Endothelial cell (in vitro differentiated cells): ENCODE measurements at places on chromosomes 7 and 10. TPM values are rescaled to one million over a fixed set of nuclear protein-coding genes. Genes with fewer than 3 reads are reported as not detected.
A peak's percentile ranks its signal among the peaks of the same experiment; 100 is the strongest.

Gene HYAL4
- 3.1 TPM for total RNA-seq

DNA sequence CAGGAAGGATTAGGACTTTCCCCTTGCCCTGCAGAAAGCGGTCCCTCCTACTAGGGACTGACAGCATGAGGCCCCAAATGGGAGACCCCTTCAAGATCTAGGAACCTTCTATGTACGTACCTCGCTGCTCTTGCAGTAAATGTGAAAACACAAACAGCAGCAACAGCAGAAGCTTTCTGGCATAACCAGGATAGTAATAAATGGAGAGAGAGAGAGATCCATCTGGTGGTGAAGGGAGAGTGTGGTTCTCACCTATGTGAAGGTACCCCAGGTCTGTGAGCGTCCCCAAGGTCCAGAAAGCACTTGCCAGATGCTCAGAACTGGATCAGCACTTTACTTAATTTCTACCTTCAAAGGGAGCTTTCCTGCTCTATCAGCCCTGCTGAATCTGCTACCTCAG, 592.7 kb downstream of the PARD3 start:
- H3K36me3 ChIP-seq: peaks cover 4% of the 10 kb centered on the region
- H3K4me1 ChIP-seq: peaks cover 20% of the 10 kb centered on the region
- H3K4me3 ChIP-seq: no peak overlapping the region
- no peak for DNase-seq

DNA sequence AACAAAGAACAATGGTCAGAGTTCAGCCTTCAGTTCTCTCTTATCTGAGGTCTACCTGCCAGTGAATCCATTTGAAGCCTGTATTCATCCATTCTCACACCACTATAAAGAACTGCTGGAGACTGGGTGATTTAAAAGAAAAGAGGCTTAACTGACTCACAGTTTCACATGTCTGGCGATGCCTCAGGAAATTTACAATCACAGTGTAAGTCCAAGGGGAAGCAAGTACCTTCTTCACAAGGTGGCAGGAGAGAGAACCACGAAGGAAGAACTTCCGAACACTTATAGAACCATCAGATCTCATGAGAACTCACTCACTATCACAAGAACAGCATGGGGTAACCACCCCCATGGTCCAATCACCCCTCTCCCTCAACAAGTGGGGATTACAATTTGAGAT, 33.0 kb upstream of the SLC25A13 start:
- no peaks in the 10 kb centered on the region for H3K27me3 ChIP-seq
- no peaks in the 10 kb centered on the region for H3K4me1 ChIP-seq
- H3K36me3 ChIP-seq: no peaks in the 10 kb centered on the region
- H3K4me3 ChIP-seq: no peak overlapping the region
- H3K27ac ChIP-seq: no peak overlapping the region

- H3K4me3 ChIP-seq: no peak overlapping the region
- H3K27ac ChIP-seq: no peak overlapping the region
- H3K36me3 ChIP-seq: no peaks in the 10 kb centered on the region
Observed at GRCh38 chr10:75655791-75656451, 224.5 kb downstream of the LRMDA start.

- no peak overlapping the region for H3K4me3 ChIP-seq
- H3K27me3 ChIP-seq: no peaks in the 10 kb centered on the region
- H3K27ac ChIP-seq: no peak overlapping the region
- DNase-seq: no peak
- no peaks in the 10 kb centered on the region for H3K4me1 ChIP-seq
Observed at GRCh38 chr7:12456506-12456905, 52.8 kb upstream of the VWDE start.

DNA sequence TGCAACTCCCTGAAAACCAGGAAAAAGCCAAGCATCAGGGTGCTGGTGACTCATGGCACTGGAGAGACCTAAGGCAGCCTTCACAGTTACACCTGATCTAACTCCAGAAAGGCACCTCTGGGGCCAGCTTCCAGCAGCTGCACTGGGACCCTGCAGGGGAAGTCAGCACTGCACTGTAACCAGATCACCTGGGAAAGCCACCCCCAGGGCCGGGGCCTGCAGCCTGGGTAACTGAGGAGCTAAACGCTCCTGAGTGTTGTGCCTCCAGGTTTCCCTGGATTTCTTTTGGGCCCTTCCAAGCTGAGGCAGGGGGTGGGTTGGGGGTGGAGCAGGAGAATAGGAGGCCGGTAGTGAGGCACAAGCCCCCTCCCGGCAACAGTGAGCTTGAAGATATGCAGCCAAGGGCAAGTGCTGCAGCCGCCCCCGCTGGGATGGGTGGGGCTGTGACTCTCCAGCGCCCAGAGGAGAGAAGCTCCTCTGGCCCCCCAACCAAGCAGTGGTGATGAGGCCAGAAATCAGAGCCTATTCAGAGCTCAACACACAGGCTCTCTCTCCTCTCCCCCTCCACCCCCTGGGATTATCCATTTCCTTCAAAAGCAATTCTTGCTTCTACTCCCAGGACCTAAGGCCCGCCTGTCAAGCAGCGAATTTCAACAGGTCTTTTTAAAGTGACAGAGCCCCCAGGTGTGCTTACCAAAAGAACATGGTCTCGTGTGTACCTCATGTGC, 2.6 kb downstream of the CXCL12 start:
- H3K4me1 ChIP-seq: peaks cover 15% of the 10 kb centered on the region
- H3K27ac ChIP-seq: no peak overlapping the region
- DNase-seq: no peak
- H3K36me3 ChIP-seq: no peaks in the 10 kb centered on the region
- peaks cover 20% of the 10 kb centered on the region for H3K27me3 ChIP-seq

Gene ZNHIT1
- total RNA-seq: 71.5 TPM

- H3K4me1 ChIP-seq: peaks cover 3% of the 10 kb centered on the region
- no peak overlapping the region for H3K4me3 ChIP-seq
- H3K27ac ChIP-seq: no peak overlapping the region
Observed at GRCh38 chr7:79287981-79288380, 165.5 kb downstream of the MAGI2 start.

Gene MEST
- 72.2 TPM for total RNA-seq

DNA sequence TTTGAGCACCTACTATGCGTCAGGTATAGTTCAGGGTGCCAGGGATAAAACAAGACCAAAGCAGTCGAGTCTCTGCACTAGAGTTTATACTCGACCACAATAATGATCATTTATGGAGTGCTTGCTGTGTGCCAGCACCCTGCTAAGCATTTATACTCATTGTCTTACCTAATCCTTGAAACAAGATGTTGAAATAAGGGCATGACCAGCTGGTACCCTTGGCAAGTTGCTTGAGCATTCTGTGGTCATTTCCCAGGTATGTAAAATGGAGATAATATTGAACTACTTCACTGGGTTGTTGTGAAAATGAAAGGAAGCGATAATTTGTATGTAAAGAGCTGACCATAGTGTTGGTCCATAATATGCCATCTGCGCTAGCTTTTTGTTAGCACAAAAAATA, 185.4 kb downstream of the CYP26A1 start:
- H3K4me3 ChIP-seq: no peak overlapping the region
- no peaks in the 10 kb centered on the region for H3K4me1 ChIP-seq
- no peak for DNase-seq
- no peaks in the 10 kb centered on the region for H3K27me3 ChIP-seq

GRCh38 chr7:5633161-5634106, 148.0 kb downstream of the RNF216 start:
- peaks cover 21% of the 10 kb centered on the region for H3K36me3 ChIP-seq
- H3K27me3 ChIP-seq: peaks cover 13% of the 10 kb centered on the region
- DNase-seq: no peak
- H3K27ac ChIP-seq: peak overlapping the region; percentile 100
- peak overlapping the region; percentile 80 for H3K4me3 ChIP-seq

GRCh38 chr7:119026391-119026790, 801.9 kb downstream of the ANKRD7 start:
- H3K27ac ChIP-seq: no peak overlapping the region
- DNase-seq: no peak
- no peaks in the 10 kb centered on the region for H3K36me3 ChIP-seq
- no peak overlapping the region for H3K4me3 ChIP-seq
- peaks cover 2% of the 10 kb centered on the region for H3K4me1 ChIP-seq

- H3K36me3 ChIP-seq: peaks cover 53% of the 10 kb centered on the region
- no peak overlapping the region for H3K27ac ChIP-seq
- H3K4me1 ChIP-seq: peaks cover 42% of the 10 kb centered on the region
- no peak for DNase-seq
- peaks cover 4% of the 10 kb centered on the region for H3K27me3 ChIP-seq
Observed at GRCh38 chr10:13671904-13672303, 85.1 kb downstream of the PRPF18 start.
